ENCODE measurements at places on chromosomes 12 and 14.

- DNase-seq = no peak
Measured at GRCh38 chr12:3038166-3038565, 39.0 kb upstream of the TSPAN9 start.

DNA sequence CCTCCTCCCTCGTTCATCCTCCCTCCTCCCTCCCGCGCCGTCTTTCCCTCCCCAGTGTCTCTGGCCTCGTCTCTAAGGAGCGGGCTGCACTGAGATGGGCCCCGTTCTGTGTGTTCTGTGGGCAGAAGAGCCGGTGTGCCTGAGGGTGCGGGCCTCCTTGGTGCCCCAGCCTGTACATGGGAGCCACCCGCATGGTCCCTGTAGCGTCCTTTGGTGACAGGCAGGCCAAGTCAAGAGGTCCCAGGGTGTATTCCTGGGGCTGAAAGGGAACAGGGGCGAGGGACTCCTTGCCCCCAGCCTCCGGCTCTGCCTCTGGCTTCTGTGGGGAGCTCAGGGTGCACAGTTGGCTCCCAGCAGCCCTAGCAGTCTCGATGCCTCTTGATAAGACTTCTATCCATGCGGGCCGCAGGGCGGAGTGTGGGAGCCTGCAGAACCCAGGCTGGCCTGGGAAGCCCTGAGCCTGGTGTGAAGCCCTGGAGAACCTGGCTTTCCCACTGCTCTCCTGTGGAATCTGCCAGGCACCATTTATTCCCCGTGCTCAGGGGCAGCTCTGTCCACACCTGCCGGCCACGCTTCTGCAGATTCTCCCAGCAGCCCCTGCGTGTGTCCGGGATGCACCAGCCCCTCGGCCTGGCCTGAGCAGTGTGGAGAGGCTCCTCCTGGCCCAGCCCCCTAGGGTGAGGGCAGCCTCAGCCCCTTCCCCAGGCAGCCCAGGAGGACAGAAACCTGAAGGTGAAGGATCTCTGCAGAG lies 181.3 kb downstream of the KIF26A start:
- no peak for DNase-seq

DNA sequence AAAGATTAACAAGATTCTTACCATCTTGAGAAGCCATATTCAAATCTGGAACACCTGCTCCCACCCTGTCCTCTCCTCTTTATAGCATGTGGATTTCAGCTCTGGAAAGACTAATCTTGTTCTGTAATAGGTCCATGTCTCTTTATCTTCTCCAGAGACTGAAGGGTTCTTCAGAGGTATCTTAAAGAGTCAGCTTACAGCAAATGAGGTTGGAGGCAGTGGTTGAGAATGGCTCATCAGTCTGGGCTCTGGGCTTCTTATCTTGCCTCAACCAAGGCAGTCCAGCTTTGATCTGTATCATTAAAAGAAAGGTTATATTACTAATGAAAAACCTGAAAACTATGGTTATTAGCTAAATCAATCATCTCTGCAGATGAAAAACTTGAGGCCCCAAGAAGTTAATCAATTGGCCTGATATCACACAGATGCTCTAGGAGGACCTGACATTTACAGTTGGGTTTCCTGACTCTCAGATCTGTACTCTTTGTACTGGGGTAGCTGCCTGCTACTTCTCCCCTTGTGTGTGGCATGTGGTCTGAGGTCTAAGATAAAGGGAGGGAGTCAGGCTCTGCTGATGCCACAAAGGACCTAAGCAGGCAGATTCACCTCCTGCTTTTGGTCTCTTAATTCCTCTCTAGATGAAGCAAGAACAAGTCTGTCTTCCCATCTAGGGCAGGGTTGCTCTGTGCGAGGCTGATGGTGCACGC lies 1.7 kb upstream of the AKAP6 start:
- no peak for DNase-seq

GRCh38 chr14:76901171-76902055 lies 75.2 kb downstream of the LRRC74A start:
- DNase-seq = no peak

DNA sequence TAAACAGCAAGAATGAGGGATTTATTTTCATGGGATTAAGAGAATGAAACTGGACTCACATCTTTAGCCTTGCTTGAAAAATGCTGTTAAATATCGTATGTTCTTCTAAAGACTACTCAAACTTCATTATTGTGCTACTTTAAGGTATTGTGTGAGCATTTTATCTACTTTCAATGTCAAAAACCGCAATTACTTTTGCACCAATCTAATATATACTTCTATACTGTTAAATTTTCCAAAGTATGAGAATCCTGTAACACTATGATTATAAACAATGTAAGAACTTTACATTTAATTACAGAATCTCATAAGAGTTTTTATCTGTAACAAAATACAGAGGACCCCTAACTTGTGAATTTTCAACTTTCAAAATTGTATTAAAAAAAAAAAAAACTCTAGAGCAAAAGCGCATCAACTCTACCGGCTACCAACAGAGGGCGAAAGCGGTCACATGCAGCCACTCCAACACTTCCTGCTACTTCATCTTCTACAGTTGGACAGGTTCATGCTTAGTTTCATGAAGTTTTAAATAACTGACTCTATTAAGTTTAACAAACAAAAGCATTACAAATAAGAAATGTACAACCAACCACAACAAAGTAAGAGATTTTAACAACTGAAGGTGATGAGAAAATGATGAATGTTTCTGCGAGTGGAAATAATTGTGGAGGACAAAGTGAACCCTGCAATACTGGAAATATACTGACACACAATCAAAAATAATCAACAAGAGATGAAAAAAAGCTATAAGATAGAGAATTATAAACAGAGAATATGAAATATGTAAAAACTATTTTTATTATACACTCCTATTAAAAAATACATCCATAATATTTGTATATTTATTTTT lies 210.9 kb downstream of the MED13L start:
- peak; percentile 70 for DNase-seq
